ENCODE measurements at places on chromosomes 1 and 21.

- no peak for DNase-seq
Measured at GRCh38 chr1:66575739-66576138, 41.8 kb downstream of the SGIP1 start.

DNA sequence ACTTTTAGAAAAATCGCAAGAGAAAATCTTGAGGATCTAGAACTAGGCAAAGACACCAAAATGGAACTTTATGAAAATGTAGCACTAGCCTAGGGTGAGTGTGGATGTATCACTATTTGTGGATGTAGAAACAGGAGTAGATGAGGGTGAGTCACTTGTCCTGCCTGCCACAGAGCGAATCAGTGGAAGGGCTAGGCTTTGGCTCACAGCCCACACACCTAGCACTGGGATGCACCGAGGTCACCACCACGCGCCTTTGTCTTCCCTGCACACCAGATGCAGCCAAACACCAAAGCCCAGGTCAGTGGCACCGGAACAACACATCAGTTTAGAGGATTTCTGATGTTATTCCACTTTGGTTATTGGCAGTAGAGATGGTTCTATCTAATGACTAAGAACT is 38.2 kb downstream of the PKNOX1 start:
- no peak for DNase-seq

DNA sequence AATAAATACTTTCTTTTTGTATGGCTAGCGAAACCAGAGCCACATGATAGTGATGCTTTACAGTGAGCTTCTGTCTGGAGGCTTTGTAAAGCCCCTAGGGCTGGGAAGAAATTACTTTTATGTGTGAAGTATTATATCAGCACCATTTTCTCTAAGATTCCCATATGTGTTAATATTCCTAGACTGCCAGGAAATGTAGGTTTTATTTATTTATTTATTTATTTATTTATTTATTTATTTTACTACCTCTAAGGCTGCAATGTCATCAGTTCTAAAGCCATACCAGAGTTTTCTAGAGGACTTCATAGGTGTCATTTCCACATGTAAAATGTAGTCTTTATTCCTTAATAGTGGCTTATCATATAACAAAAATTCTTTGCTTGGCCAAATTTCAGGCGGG is 4.4 kb upstream of the CHI3L1 start:
- DNase-seq: no peak

DNA sequence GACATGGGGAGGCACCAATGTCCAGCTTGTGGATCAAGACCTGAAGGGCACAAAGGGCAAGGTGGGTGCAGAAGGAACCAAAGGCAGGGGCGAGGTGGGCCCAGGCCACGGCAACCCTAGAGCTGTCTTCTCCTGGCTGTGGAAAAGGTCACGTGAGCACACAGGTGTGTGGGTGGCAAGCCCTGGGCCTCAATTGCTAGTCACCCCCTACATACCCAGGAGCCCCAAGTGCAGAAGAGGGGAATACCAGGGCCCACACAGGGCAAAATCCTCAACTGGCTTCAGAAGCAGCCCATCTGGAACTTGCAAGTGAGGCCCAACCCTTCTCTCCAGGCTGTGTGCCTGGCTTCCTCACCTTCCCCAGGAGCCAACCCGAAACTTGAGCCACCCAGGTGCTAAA is 25.6 kb downstream of the ZBTB17 start:
- no peak for DNase-seq

GRCh38 chr1:153537376-153537730 is 1.6 kb upstream of the S100A6 start:
- DNase-seq: no peak

- DNase-seq: no peak
Measured at GRCh38 chr1:39017266-39017665, 8.9 kb upstream of the NDUFS5 start.

DNA sequence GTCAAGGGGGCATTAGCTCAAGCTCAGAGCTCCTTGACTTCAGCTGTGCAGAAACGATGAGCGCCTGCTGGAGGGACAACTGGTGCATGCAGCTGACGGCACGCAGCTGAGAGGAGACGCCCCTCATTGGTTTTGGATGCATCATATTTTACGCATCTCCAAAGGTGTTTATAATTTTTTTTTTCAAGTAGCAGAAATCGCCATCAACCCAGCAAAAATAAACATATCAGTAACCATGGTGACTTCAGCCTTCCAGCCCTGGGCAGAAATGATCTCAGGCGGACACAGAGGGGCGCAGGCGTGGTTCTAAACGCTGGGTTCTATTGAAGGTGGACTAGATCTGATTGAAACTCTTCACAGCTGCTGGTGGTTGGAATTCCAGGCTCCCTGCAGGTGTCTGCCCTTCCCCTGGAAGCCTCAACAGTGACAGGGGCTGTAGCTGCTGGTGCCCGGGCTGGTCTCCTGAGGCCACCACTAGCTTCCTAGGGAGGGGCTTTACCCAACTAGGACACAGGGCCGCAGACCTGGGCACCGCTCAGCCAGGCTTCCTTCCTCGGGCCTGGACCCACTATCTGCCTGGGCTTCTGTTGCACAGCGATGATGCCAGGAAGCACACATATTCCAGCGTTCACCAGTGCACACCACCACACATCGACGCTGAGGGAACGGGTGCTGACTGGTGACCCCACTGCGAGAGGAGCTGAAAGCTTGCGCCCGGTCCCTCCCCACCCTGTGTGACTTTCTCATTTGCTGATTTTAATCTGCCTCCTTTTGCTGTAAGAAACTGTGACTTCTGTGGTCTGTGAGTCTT is 63.7 kb upstream of the ABCG1 start:
- no peak for DNase-seq

- peak; percentile 63 for DNase-seq
Measured at GRCh38 chr1:93608187-93609109, 73.2 kb downstream of the BCAR3 start.

GRCh38 chr1:53765657-53766056 is 26.7 kb upstream of the GLIS1 start:
- DNase-seq: no peak

DNA sequence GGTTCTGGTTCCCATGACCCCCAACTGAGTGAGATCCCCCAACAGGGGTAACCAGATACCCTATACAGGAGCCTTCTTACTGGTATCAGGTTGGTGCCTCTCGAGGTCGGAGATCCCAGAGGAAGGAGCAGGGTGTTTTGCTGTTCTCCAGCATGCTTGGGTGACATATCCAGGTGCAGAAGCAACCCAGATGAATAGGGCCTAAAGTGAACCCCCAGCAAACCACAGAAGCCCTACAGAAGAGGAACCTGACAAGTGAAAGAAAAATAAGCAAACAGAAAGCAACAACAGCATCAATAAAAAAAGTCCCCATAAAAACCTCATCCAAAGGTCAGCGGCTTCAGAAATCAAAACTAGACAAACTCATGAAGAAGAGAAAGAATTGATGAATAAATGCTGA is 633.4 kb upstream of the CXADR start:
- DNase-seq: no peak

- no peak for DNase-seq
Measured at GRCh38 chr1:30305519-30305918, 417.9 kb downstream of the MATN1 start.

GRCh38 chr1:2455757-2456156 is 20.3 kb upstream of the PLCH2 start:
- DNase-seq: no peak

DNA sequence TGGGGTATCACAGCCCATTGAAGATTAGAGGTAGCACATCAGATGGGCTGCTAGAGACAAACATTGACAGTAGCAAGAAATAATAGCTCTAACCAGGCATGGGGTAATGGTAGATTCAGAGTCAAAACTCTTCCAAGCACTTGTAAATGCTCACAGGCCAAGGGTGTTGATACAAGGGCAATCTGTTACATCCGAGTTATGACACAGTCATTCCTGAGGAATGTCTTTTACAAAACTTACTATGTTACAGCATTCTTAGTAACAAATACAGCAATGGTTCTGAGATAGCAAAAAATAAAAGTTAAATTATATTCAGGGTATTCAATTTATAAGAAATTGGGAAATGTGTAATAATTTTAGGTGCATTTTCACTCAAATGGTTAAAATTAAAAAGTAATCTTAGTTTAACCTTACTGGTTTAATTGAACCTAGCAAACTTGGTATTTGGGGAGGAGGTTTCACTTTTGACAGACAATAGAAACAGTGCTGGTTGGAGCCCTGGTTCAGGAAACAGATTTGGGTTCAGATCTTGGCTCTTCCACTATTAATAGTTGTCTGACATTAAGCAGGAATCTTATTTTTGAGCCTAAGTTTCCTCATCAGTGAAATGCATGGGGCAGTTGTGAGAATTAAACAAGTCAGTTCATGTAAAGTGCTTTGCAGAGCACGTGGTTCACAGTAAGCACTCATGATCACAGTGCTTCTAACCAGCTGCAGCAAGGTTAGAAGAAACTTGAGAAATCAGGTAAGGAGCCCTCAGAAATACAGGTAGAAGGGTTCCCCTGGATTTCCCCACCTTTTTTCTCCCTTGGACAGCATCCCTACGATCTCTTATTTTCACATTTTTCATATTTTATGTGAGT is 4.4 kb downstream of the ST3GAL3 start:
- DNase-seq: no peak

DNA sequence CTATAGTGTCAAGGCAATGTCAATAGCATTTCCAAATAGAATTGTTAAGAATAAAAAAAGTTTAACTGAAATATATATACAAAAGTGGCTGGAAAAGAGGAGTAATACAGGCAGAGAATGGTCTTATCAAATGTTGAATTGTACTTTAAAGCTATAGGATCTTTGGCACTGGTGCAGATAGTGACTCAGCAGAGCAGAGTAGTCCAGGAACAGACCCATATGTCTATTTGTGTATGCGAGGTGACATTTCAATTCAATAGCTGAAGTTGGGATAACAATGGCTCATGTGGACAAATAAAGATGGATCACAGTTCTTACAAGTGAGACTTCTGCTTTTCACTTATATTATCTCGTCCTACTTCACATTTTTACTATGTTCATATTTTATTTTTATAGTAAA is 543.0 kb upstream of the B3GALT2 start:
- DNase-seq: no peak

- peak; percentile 35 for DNase-seq
Measured at GRCh38 chr1:115089420-115090185, at the start of gene TSPAN2. Gene TSPAN2 (minus strand): TSS chr1:115089503. CDS start chr1:115089432, 71 bp downstream.

DNA sequence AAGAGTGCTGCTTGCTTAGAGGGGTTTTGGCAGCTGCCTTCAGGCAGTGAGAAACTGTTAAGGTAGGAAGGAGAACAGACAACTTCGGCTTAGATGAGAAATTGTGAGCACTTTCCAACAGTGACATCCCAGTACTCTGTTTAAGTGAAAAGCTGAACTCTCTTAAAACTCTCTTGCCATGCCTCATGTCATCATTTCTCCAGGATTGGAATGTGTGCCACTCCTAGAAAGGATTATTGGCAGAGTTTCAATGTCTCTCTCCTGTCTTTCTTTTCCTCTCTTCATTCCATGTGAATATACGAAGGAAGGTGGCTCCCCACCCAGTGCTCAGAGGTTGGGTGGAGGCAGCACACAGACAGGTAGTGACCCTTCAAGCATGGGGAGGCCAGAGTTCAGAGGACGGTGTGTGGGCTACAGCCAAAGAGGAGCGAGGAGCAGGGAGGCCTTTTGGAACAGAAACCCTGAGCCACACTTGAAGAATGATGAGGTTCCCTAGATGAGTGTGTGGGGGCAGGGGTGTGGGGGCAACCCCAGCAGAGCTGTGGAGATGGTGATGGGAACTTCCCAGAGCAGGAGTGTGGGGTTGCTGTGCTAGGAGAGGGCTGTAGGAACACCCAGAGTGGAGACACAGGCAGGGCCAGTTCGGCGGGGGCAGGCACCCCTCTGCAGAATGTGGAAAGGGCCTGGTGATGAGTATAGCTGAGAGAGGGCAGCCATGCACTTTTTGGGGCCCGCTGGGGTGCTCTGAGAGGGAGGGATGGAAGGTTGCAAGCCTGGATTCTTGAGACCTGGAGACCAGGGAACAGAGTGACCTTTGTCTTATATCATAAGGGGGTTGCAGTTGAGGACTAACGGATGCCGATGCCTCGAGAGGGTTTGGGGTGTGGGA is 58.8 kb downstream of the GALNT2 start:
- DNase-seq: no peak

GRCh38 chr1:93556291-93556690 is 108.4 kb downstream of the FNBP1L start:
- DNase-seq: no peak

- DNase-seq: no peak
Measured at GRCh38 chr1:9065213-9065751, 4.2 kb downstream of the SLC2A5 start.

- DNase-seq: peak; percentile 59
Measured at GRCh38 chr1:221263831-221264767, 384.9 kb downstream of the HLX start.

DNA sequence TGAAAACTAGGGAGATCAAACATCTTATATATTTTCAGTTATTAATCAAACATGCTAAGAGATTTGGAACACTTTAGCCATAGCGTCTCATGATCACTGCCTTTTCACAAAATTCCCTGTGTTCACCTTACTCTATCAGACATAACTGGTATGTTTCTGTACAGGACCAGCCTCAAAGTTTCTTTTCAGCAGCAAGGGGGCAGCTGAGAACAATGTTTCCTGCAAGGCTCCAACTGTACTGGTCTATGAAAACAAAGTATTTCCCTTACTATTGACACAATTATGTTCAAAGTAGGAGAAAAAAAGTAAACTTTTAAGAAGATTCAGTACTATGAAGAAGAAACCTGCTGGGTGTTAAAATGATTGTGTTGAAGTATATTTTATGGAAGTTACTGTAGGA is 98.5 kb downstream of the ATF6 start:
- DNase-seq: no peak

GRCh38 chr1:211579440-211580302 is 710 bp upstream of the SLC30A1 start:
- DNase-seq: no peak

DNA sequence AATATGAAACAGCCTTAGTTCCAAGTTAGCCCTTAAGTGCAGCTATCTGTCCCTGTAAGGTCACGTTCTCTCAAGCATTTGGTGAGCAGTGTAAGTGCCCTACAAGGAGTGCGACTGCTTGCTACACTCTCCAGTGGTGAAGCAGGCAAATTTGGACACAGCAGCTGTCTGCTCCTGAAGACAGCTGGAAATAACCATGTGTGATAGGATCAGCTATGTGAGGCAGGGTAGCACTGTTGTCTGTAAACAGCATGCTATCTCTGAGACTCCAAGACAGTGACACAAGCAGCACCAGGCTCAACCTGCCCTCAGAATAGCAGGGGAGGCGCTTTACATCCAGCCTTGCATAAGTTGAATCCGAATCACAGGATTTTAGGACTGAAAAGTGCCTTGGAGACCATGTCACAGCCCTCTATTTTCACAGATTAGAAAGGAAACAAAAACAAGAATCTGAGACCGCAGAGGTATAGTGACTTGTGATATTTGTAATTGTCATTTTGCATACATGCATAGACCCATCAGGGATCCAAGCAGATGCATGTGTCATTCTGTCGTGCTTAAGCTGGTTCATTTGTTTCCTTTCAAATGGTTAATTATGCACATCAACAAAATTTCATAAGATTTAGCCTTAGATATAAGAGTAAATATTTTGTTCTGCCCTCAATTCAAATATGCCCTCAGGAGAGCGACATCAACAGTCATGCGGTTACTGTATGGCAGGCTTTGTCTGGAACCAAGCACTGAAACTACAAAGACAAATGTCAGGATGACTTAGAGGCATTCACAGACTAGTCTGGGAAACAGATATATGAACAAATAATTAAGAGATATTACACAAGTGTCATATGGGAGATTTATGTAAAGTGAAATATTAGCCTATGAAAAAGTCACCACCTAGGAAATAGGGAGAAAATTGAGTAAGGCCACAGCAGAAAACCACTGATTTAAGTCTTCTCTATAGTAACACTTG is 134.9 kb upstream of the NRIP1 start:
- DNase-seq: no peak

Measured in stimulated activated effector memory CD8-positive, alpha-beta T cell treated with anti-CD3 and anti-CD28 coated beads, Interleukin-12 subunit alpha, Interleukin-12 subunit beta, amount 100 ng/mL, for 72 hours (primary cell).